ENCODE measurements at places on chromosomes 4 and X. TPM values are rescaled to one million over a fixed set of nuclear protein-coding genes. Genes with fewer than 3 reads are reported as not detected.
A peak's percentile ranks its signal among the peaks of the same experiment; 100 is the strongest.

The GUCY1B1 gene
- polyA plus RNA-seq = 0.32 TPM

GRCh38 chrX:39894683-39895082, 203.1 kb downstream of the BCOR start:
- H3K27me3 ChIP-seq = no peaks in the 10 kb centered on the region
- peaks cover 36% of the 10 kb centered on the region for H3K4me1 ChIP-seq
- H3K27ac ChIP-seq = no peak overlapping the region
- no peak for DNase-seq
- H3K36me3 ChIP-seq = no peaks in the 10 kb centered on the region

- no peak for DNase-seq
- H3K36me3 ChIP-seq = no peaks in the 10 kb centered on the region
- H3K27me3 ChIP-seq = no peaks in the 10 kb centered on the region
These were observed 33.3 kb upstream of the GPC4 start for GRCh38 chrX:133448512-133449076.

- no peaks in the 10 kb centered on the region for H3K36me3 ChIP-seq
- no peak for DNase-seq
- peaks cover 10% of the 10 kb centered on the region for H3K4me1 ChIP-seq
- H3K27ac ChIP-seq = no peak overlapping the region
- H3K4me3 ChIP-seq = no peak overlapping the region
These were observed 13.3 kb downstream of the PDZD4 start for GRCh38 chrX:153816831-153817690.

- H3K27me3 ChIP-seq = no peaks in the 10 kb centered on the region
- no peaks in the 10 kb centered on the region for H3K36me3 ChIP-seq
- no peak overlapping the region for H3K4me3 ChIP-seq
- H3K4me1 ChIP-seq = no peaks in the 10 kb centered on the region
- DNase-seq = no peak
These were observed 512.2 kb downstream of the PDHA2 start for GRCh38 chr4:96352051-96352517.

The RNF175 gene
- 0.36 TPM for polyA plus RNA-seq

The YY2 gene
- polyA plus RNA-seq = 0.09 TPM

The TEC gene
- 2.5 TPM for polyA plus RNA-seq

The CT45A10 gene
- polyA plus RNA-seq = not detected

The CSAG2 gene
- polyA plus RNA-seq = not detected

- H3K4me1 ChIP-seq = no peaks in the 10 kb centered on the region
- H3K4me3 ChIP-seq = no peak overlapping the region
- DNase-seq = no peak
- no peaks in the 10 kb centered on the region for H3K36me3 ChIP-seq
- no peak overlapping the region for H3K27ac ChIP-seq
These were observed 35.0 kb upstream of the GNPDA2 start for GRCh38 chr4:44761306-44761705.

GRCh38 chr4:52172166-52172565, 121.1 kb downstream of the SPATA18 start:
- H3K27ac ChIP-seq = no peak overlapping the region
- H3K4me1 ChIP-seq = no peaks in the 10 kb centered on the region
- no peaks in the 10 kb centered on the region for H3K27me3 ChIP-seq
- no peaks in the 10 kb centered on the region for H3K36me3 ChIP-seq

The PCDH18 gene
- not detected for polyA plus RNA-seq

- no peaks in the 10 kb centered on the region for H3K36me3 ChIP-seq
- no peak overlapping the region for H3K4me3 ChIP-seq
- no peaks in the 10 kb centered on the region for H3K27me3 ChIP-seq
- no peak for DNase-seq
- H3K27ac ChIP-seq = peak overlapping the region; percentile 64
These were observed 124.4 kb downstream of the KDM6A start for GRCh38 chrX:44997282-44997812.

- H3K4me3 ChIP-seq = no peak overlapping the region
- H3K27ac ChIP-seq = no peak overlapping the region
- H3K4me1 ChIP-seq = no peaks in the 10 kb centered on the region
- no peaks in the 10 kb centered on the region for H3K27me3 ChIP-seq
- no peak for DNase-seq
These were observed 36.5 kb downstream of the TMPRSS11B start for GRCh38 chr4:68209003-68209402.

DNA sequence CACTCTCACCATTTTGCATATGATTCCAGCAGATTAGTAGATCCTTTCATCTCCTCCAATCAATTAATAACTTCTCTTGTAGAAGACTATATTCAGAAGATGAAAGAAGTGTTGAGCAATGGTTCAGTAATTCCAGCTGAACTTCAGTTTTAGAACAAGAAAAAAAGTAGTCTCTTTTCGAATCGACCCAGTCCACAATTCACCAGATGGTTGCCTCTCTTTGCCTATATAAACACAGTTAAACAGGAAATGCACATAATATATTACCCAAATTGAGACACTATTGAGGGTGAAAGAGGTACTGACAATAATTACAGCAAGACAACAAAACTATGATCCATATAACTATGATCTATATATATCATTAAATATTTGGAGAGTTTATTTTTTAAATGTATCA, 16.8 kb upstream of the FAM241A start:
- no peaks in the 10 kb centered on the region for H3K4me1 ChIP-seq
- no peak overlapping the region for H3K27ac ChIP-seq
- no peak overlapping the region for H3K4me3 ChIP-seq
- no peaks in the 10 kb centered on the region for H3K27me3 ChIP-seq

DNA sequence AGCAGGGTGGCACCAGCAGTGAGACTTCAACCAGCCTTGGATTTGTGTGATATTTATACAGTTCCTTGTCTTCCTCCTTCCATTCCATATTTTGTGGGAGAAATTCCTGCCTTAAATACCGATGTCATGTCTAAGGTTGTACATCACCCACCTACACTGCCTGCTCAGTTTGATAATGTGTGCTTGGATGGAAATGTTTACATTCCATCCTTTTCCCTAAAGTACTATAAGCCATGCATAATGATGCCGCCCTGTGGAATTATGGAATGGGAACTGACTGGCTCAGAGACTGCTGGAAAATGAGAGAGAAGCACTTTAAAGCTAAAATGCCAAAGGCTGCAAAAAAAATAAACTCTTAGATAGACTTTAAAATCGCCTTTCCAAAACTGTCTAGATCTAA, 11.3 kb upstream of the GLUD2 start:
- H3K27ac ChIP-seq = no peak overlapping the region
- DNase-seq = no peak
- no peaks in the 10 kb centered on the region for H3K4me1 ChIP-seq
- no peaks in the 10 kb centered on the region for H3K27me3 ChIP-seq
- no peak overlapping the region for H3K4me3 ChIP-seq

DNA sequence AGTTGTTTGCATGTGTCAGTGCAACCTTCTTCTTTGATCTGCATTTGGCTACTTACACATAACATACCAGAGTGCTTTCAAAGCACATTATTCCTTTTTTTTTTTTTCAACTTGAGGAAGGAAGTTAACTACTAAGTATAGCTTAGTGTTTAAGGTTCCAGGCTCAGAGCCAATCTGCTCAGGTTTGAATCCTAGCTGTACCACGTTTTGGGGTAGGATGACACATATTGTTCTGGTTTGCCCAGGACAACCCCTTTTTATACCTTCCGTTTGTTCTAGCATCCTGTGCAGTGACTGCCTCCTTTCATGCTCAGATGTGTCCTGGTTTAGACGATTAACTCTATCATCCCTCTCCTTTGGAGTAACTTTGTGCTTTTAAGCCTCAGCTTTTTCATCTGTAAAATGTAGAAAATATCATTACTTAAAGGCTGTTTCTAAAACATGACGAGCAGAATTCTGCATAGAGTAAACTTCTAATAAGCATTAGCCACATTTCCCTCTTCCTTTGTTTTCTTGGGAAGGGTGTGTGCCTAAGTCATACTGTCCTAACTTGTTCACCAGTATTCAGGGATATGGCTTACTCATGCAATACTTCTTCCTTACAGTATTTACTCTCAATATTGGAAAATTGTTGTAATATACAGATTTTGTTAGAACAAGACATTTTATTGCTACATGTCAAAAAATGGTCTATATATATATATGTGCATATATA, 281.3 kb downstream of the C4orf33 start:
- no peak overlapping the region for H3K27ac ChIP-seq
- no peaks in the 10 kb centered on the region for H3K27me3 ChIP-seq
- H3K36me3 ChIP-seq = no peaks in the 10 kb centered on the region
- H3K4me1 ChIP-seq = no peaks in the 10 kb centered on the region
- H3K4me3 ChIP-seq = no peak overlapping the region

GRCh38 chr4:169664615-169665014, 44.2 kb downstream of the CLCN3 start:
- H3K27me3 ChIP-seq = no peaks in the 10 kb centered on the region
- no peak overlapping the region for H3K27ac ChIP-seq
- no peak overlapping the region for H3K4me3 ChIP-seq
- DNase-seq = no peak
- H3K36me3 ChIP-seq = no peaks in the 10 kb centered on the region

DNA sequence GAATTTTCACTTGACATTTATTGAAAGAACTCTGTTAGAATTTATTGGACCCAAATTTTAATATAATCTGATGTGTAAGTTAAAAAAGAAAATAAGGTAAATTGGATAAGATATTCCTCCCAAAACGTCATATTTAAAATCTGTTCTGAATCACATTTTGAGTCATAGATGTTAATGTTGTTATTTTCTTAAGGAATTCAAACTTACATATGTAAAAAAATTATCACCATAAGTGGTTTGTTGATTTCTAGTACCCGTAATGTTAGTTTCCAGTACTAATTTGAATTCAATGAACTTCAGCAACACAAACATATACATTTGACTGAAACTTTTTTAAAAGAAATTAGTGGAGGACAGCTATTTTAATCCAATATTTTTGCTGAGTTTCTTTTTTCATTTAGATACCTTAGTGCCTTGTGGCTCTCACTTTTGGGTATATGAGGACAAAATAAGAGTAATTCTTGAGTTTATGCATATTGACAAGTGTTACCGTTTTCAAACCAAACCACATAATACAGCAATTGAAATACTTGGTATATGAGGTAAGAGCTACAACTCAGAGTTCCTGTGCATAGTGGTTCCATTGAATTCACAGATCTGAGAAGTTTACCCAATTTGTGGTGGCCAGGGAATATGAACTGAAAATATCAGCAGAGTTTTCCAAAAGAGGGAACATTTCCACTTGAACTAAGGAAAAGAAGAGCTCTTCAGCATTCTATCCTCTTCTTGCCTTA, 71.8 kb downstream of the C4orf46 start:
- H3K27me3 ChIP-seq = no peaks in the 10 kb centered on the region
- no peak overlapping the region for H3K27ac ChIP-seq
- peaks cover 3% of the 10 kb centered on the region for H3K4me1 ChIP-seq

The NLGN4X gene
- not detected for polyA plus RNA-seq

The HPGDS gene
- polyA plus RNA-seq = 0.05 TPM

The TAF1 gene
- 19.7 TPM for polyA plus RNA-seq

DNA sequence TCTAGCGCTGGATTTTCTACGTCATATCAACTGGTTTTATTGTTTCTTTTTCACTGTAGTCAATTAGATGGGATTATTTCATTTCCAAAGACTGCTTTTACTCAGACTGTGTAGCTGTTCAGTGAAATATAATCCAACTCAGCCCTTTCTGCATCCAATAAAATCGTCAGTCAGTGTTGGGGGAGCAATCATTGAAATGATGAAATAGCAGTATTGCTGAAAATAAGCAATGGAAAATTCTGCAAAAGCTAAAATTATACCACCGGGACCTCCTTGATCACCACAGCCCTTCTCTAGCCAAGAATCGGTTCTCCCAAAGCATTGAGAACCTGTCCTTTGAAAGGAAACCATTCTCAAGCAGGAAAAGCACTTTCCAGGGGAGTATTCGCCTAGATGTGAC, 243.1 kb upstream of the TENM3 start:
- no peaks in the 10 kb centered on the region for H3K27me3 ChIP-seq
- no peak overlapping the region for H3K27ac ChIP-seq
- DNase-seq = no peak
- no peaks in the 10 kb centered on the region for H3K4me1 ChIP-seq
- H3K4me3 ChIP-seq = no peak overlapping the region

- H3K27me3 ChIP-seq = no peaks in the 10 kb centered on the region
- peaks cover 42% of the 10 kb centered on the region for H3K36me3 ChIP-seq
- peaks cover 44% of the 10 kb centered on the region for H3K4me1 ChIP-seq
- DNase-seq = no peak
These were observed 643 bp downstream of the SRP72 start for GRCh38 chr4:56468097-56468422.

The MCF2 gene
- polyA plus RNA-seq = not detected

- no peak overlapping the region for H3K27ac ChIP-seq
- H3K4me1 ChIP-seq = peaks cover 30% of the 10 kb centered on the region
- H3K36me3 ChIP-seq = no peaks in the 10 kb centered on the region
- H3K27me3 ChIP-seq = peaks cover 39% of the 10 kb centered on the region
These were observed 2.9 kb downstream of the NDNF start for GRCh38 chr4:121069430-121069829.

GRCh38 chrX:150062292-150063137, 124.2 kb upstream of the EOLA2 start:
- H3K4me1 ChIP-seq = peaks cover 17% of the 10 kb centered on the region
- no peaks in the 10 kb centered on the region for H3K36me3 ChIP-seq
- peak; percentile 5 for DNase-seq
- H3K27me3 ChIP-seq = no peaks in the 10 kb centered on the region
- H3K4me3 ChIP-seq = no peak overlapping the region

DNA sequence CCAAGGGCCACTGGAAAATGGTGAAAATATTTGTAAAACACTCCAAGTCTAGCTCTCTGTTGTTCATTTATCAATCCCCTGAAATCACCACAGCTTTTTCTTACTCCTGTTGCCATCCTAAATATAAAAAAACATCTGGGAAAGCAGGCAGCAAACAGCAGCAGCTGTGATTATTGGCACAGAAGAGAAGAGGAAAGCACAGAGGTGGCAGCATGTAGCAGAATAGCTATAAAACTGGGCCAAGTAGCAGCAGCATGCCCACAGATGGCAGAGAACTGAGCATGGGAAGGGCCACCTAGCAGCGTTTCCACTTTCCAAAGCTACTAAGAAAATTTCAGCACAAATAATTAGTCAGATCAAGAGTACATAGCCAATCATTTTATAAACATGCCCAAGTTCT, 307.2 kb downstream of the SLC7A11 start:
- H3K27me3 ChIP-seq = no peaks in the 10 kb centered on the region
- H3K27ac ChIP-seq = no peak overlapping the region
- H3K36me3 ChIP-seq = no peaks in the 10 kb centered on the region

DNA sequence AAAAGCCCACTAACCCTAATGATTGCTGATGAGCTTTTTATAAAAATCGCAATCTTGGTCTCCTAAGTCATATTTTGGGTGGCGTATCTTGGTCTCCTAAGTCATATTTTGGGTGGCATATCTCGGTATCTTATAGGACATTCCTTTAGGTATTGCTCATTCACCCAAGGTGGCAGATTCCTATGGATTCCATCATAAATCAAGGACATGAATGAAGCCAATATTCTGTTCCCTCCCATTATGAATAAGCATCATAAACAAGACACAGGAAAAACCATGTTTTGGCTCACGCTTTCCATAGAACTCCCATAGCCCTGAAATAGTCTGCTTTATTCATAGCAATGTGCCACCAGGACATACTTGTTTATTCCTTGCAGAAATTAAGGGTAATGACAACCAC, 95.0 kb upstream of the CD99 start:
- H3K4me3 ChIP-seq = no peak overlapping the region
- H3K27ac ChIP-seq = no peak overlapping the region
- no peaks in the 10 kb centered on the region for H3K4me1 ChIP-seq

- H3K27ac ChIP-seq = no peak overlapping the region
- no peak overlapping the region for H3K4me3 ChIP-seq
- no peak for DNase-seq
These were observed 197.6 kb upstream of the PSAPL1 start for GRCh38 chr4:7632341-7632740.

The HMGN5 gene
- not detected for polyA plus RNA-seq

All from CD14-positive monocyte (primary cell).